Placental pericyte (primary cell): ENCODE measurements at places on chromosomes 12 and 14. TPM values are rescaled to one million over a fixed set of nuclear protein-coding genes. Genes with fewer than 3 reads are reported as not detected.

Gene FLRT2
- total RNA-seq: 33.6 and 42.2 TPM in 2 replicates

Gene A2M
- total RNA-seq: 1.8 and 10.2 TPM in 2 replicates

Gene CYP27B1
- total RNA-seq: 1.1 and 2.3 TPM in 2 replicates

Gene GARIN6
- not detected in 2 replicates for total RNA-seq

Gene DNAJC22
- 1.1 and 2.1 TPM in 2 replicates for total RNA-seq

Gene NTN4
- total RNA-seq: 5.5 and 16.3 TPM in 2 replicates

Gene GRIN2B
- total RNA-seq: not detected in 2 replicates

Gene MSRB3
- 28.9 and 75.3 TPM in 2 replicates for total RNA-seq

Gene CAPZA3
- total RNA-seq: not detected in 2 replicates

Gene LTBP2
- total RNA-seq: 203 and 458 TPM in 2 replicates

Gene BICDL1
- not detected in 2 replicates for total RNA-seq

Gene SLC6A12
- under 0.01 TPM in 2 replicates for total RNA-seq
